Immature natural killer cell (primary cell): ENCODE measurements at places on chromosomes 1 and 21.

- no peak for DNase-seq
Measured at GRCh38 chr1:29868096-29868495, 631.8 kb downstream of the PTPRU start.

GRCh38 chr1:117114877-117115276, 6.7 kb downstream of the TRIM45 start:
- DNase-seq, result no peak

DNA sequence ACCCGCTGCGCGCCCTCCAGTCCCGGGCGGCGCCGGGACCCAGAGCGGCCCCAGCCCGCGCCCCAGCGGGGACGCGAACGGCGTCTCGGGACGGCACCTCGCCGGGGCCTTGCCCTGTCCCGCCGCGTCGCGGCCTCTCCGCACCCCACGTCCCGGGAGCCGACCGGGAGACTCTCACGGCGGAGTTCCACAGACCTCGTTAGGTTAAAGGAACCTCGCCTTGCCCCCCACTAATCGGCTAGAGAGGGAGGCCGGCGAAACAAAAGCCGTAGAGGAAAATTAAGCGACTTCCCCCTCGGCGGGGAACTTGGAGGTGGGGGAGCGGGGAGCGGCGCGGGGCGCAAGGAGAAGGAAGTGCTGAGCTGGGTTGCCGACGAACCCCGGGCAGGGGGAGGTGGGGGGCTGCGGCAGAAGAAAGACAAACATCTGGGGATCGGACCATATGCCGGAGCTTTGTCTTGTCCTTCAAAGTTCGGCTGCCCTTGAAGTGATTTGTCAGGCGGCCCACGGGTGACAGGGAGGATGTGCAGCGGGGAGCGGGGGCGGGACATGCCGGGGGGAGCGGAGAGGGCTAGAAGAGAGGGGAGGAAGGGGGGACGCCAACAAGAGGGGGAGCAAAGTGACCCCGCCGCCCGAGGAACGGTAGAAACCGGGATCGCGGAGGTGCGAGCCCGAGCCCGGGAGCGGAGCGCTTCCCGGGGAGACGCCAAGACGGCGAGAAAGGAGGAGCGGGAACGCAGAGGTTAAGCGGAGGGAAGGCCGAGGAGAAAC, 120.0 kb upstream of the RRP15 start:
- DNase-seq, result no peak

GRCh38 chr1:204569478-204569877, 53.3 kb downstream of the MDM4 start:
- no peak for DNase-seq
